ENCODE measurements at places on chromosomes 11 and 22. TPM values are rescaled to one million over a fixed set of nuclear protein-coding genes. Genes with fewer than 3 reads are reported as not detected.

KREMEN1 gene
- 10.1 TPM for total RNA-seq

DNA sequence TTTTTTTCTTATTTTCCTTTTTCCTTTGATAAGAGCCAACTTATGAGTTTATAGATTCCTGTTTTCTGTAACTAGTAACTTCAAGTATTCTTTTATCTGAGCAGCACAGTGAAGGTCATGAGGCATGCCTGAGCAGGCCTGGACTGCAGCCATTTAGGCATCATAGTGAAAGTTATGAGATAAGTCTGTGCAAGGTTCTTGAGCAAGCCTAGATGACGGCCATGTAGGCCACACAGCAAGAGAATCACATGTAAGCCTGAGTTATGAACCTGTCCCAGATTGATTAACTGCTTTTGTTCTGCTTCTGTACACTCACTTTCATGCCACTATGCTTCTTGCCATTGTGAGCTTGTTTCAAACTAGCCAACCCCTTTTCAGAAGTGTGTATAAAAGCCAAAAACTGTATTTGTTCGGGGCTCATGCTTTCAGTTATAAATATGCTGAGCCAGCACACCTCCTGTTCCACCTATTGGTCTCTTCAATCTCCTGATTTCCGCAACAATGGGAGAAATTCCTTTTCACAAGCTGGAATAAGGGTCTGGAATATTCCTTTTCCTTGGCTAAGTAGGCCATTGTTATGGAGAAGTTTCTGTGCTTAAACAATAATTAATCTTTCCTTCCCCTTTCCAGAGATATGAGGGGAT, 745.7 kb downstream of the FAM181B start:
- peak; percentile 56 for DNase-seq

- no peak for DNase-seq
Measured at GRCh38 chr22:17823964-17824363, 49.7 kb upstream of the BID start.

DNA sequence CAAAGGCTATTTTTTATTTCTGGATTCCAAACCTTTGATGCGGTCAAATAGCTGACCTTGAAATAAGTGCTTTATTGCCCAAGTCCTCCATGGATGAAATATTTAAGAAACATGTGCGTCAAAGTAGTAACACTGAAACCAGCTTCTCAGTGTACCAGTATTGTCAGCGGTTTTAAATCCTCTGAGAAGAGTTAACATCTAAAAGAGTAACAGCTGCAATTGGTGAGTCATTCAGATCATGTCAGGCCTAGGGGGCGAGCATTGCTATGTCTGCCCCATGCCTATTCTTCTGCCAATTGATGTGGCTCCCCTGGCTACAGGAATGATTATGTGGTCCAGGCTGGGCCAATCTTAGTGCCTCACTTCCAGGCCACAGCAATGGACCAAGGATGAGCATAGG, 263.3 kb upstream of the SORL1-AS1 start:
- no peak for DNase-seq

CCDC87 gene
- not detected for total RNA-seq

- DNase-seq, result no peak
Measured at GRCh38 chr11:111910676-111911562, 651 bp downstream of the CRYAB start.

NRXN2 gene
- 11.5 TPM for total RNA-seq

- no peak for DNase-seq
Measured at GRCh38 chr11:117610045-117610444, 187.0 kb downstream of the DSCAML1 start.

DNA sequence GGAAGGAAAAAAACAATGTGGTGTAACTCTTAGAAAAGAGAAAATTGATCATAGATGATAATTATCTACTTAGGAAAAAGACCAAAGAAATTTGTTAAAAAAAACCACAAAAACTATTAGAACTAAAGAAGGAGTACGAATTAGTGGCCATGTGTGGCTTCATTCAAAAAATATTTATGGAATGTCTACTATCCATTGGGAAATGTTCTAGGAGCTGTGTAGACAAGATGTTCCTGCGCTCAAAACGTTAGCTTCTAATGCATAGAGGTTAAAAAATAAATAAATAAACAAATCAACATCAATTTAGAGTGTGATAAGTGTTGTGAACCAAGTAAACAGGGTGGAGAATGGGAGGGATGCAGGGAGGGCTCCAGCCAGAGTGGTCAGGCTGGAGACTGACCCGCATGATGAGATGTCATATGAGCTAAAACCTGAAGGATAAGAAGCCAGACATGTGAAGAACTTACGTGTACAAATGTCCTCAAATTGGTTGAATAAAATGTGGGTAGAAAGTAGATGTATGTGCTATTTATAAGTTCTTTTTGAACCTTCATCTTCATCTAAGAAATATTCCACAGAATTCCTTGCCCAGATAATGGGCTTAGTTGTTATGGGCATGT, 4.3 kb upstream of the EXPH5 start:
- no peak for DNase-seq

GRCh38 chr22:45304971-45305370, 4.8 kb upstream of the FAM118A start:
- DNase-seq, result no peak

- no peak for DNase-seq
Measured at GRCh38 chr22:21622011-21622918, 7.6 kb downstream of the YDJC start.
